ENCODE measurements at places on chromosomes 16 and 17.

GRCh38 chr16:46842192-46842895 is 11.4 kb upstream of the C16orf87 start:
- no peak for DNase-seq

- DNase-seq = no peak
Measured at GRCh38 chr17:8953156-8953885, 12.2 kb downstream of the PIK3R5 start.

- no peak for DNase-seq
Measured at GRCh38 chr16:58157951-58158540, 28.9 kb upstream of the CFAP20 start.

DNA sequence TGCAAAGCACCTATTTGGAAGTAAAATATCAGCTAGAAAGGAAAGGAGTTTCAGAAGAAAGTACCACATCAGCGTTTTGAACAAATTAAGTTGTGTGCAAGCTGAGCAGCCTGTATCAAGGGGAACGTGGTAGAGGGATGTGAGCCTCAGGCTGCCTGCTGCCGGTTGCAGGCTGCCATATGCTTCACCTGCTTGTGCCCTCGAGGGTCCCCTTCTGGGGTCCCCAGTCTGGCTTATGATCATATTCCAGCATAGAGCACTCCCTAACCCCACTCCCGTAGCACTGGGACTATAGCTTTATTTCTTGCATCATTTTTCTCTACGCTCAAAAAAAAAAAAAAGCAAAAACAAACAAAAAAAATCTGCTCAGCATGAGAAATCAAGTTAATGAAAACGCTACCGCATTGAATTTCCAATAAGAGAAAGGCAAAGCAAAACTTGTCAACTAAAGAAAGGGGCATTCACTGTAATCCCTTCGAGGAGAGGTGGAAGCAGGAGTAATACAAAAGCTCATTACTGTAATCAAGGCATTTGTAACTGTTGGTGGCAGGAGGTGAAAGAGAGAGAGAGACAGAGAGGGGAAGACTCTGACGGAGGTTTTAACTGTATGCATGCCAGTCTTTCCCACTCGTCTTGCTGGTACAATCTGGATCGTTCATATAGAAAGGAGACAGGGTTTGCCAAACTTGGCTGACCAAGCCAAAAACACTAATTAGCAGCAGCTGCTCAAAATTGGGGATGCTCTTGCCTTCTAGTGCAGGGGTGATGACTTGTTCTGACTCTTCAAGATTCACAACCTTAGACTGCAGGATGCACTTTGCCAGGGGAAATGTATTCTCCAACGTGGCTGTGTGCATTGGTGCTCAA is 258.2 kb upstream of the HSBP1 start:
- no peak for DNase-seq

GRCh38 chr16:84552135-84552534 is 47.7 kb upstream of the MEAK7 start:
- DNase-seq = no peak

- no peak for DNase-seq
Measured at GRCh38 chr17:63275318-63275970, 170.7 kb downstream of the CYB561 start.

DNA sequence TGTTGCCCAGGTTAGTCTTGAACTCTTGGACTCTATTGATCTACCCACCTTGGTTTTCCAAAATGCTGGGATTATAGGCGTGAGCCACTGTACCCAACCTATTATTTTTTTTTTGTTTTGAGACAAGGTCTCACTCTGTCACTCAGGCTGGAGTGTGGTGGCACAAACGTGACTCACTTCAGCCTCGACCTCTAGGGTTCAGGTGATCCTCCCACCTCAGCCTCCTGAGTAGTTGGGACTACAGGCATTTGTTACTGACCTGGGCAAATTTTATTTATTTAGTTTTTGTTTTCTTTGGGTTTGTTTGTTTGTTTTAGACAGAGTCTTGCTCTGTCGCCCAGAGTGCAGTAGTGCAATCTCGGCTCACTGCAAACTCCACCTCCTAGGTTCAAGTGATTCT is 4.0 kb downstream of the SAT2 start:
- DNase-seq = no peak
